Germinal center (tissue), 1 donor: ENCODE measurements at places on chromosomes 6 and 20.

- DNase-seq: no peak
Observed at GRCh38 chr6:105849746-105850145, 236.4 kb upstream of the PRDM1 start.

DNA sequence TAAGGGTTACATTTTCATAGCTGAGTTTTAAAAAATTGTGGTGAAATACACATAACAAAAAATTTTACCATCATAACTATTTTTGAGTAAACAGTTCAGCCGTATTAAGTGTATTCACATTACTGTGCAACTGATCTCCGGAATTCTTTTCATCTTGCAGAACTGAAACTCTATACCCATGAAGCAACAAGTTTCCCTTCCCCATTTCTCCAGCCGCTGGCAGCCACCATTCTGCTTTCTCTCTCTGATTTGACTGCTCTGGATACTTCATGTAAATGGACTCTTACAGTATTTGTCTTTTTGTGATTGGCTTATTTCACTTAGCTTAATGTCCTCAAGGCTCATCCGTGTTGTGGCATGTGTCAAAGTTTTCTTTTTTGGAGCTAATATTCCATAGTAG is 341.6 kb downstream of the QKI start:
- peak; percentile 58 for DNase-seq

- DNase-seq: no peak
Observed at GRCh38 chr6:355373-356208, 36.0 kb upstream of the IRF4 start.

- DNase-seq: no peak
Observed at GRCh38 chr20:23451956-23452487, 654 bp downstream of the CST11 start.

- DNase-seq: no peak
Observed at GRCh38 chr6:111892431-111892830, 19.2 kb upstream of the FYN start.

DNA sequence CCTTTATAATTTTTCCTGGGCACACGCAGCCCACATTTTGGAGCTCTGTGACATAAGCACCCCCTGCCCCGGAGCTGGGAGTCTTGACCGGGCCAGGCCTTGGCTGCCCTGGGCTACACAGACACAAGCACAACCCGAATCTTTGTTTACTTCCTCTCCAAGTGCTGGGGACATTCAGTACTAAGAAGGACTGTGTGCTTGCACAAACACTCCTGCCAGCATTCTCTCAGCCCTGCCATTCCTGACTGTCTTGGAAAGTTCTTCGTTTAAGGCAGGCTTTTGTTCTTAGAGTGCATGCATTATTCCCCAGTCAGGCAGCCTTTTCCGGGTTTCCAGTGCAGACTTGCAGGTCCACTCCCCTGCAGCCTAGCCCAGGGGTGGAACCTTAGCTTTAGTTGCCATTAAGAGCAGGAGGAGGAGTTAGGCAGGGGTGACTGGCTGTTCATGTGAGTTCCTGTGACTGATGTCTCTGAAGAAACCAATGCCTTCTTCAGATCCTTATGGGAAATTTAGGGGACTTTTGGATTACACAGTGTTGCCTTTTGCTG is 28.6 kb downstream of the FOXO3 start:
- no peak for DNase-seq

GRCh38 chr20:63703471-63703975 is 4.3 kb downstream of the ARFRP1 start:
- DNase-seq: no peak

DNA sequence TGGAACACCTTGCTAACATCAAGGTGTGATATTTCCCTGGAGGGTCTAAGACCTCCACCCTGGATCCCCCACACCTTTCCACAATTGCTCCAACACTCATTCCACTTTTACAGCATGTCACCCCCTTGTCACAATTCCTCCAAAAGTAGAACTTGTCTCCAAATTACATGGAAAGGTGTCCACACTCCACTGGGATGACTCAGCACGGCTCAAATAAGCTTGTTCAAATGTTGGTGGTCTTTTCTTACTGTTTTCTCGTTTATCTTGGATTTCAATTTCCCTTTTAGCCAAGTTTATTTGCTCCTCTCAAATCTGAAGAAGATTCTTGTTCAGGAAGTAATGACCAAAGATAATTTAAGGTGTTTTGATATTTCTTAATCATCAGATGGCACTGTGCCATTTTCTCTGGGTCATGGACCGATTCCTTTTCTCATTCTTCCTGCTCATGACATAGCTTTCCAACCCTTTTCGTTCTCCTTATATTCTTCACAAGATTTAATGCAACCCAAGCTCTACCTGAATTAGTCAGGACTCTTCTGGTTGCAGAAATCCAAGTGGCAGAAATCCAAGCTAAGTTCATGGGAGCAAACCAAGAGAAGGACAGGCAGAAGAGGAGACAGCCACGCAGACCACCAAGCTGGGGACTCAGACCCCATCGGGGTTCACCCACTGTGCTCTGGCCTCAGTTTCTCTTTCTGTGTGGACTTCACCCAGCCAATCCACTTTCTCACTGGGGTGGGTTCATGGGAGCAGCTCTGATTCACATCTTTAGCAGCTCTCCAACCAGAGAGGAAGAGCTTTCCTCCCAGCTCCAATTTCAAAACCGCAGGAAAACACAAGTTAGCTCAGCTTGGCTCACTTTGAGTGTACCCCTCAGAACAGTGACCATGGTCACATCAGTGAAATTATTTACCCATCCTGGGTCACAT is 110.5 kb upstream of the CDYL start:
- DNase-seq: no peak

- DNase-seq: no peak
Observed at GRCh38 chr6:1153696-1154245, 158.1 kb upstream of the FOXQ1 start.

- no peak for DNase-seq
Observed at GRCh38 chr20:13656721-13657368, 18.1 kb upstream of the TASP1 start.

- no peak for DNase-seq
Observed at GRCh38 chr6:14430218-14430617, 312.6 kb downstream of the CD83 start.

- DNase-seq: no peak
Observed at GRCh38 chr20:58307270-58307669, 2.2 kb upstream of the RAB22A start.

DNA sequence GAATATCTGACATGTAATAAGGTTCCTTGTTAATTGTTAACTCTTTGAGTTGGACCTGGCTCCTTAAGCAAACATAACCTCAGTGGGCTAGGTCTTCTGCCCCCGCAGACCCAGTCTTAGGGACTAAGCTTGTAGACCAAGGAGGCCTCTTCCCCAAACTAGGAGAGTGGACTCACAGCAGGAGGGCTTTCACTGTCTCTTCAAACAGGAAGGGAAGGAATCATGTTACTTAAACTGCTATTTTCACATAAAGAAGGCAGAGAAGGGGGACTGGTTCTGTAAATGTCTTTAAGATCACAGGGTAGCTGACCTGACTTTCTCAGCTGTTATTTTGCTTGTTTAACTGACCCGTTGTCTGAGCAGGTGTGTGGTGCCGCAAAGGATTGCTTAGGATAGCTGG is 34.9 kb upstream of the PRDM1 start:
- no peak for DNase-seq

- no peak for DNase-seq
Observed at GRCh38 chr6:134046054-134046453, 6.4 kb downstream of the SLC2A12 start.

DNA sequence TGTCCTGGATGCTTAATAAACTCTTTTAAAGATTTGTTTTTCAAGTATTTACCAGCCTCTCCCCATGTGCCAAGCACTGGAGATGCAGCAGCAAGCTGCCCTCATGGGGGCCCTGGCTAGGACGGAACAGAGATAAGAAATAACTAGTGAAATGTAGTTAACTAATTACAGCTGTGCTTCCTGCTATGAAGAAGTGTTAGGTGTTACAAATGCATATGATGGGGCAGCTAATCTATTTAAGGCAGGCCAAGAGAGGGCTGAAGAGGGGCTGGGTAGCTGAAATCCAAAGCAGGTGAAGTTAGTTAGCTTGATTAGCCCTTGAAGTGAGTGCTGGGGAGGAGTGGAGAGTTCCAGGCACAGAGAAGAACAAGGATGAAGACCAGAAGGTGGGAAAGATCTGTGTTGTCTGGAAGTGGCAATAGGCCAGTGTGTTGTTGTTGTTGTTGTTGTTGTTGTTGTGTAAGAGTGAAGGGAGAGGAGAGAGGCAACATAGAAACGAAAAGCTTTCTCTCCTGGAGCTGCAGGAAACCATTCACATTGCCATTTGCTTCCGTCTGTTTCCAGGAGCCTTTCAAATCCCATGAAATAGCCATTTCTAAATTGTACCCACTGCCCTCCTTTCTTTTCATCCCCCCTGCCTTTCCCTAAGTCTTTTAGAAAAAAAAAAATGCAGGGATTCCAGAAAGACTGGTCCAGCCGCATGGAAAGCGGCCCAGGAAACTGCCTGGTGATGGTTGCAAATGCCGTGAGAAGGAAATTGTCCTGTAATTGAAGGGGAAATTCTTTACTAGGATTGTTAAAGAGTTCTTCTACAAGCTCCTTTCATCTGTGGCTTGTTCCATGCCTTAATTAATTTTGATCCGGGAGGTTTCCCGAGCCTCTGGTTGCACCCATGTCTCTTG is 119.6 kb downstream of the TFAP2C start:
- DNase-seq: no peak

- DNase-seq: no peak
Observed at GRCh38 chr6:87282743-87283142, 39.6 kb upstream of the SMIM8 start.

- no peak for DNase-seq
Observed at GRCh38 chr6:139316622-139317317, 25.0 kb upstream of the TXLNB start.

DNA sequence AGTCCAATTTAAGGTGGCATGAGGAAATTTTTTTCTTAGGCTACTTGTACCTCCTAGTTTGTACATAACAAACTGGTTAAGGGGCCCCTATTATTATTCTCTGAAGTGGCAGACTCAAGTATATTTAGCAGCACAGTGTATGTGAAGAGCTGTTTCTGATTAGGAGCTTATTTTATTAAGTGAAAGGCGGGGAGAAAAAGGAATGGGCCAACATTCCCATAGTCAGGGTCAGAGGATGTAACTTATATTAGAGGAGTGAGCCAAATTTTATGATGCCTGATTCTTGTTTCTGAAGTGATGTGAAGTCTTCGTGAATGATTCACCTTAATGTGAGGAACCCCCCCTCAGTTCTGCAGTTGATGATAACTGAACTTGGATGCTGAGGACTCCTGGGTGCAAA is 2.8 kb downstream of the HECA start:
- no peak for DNase-seq

- DNase-seq: no peak
Observed at GRCh38 chr6:14452567-14453527, 335.3 kb downstream of the CD83 start.

GRCh38 chr6:14720411-14721102 is 525.3 kb upstream of the JARID2 start:
- DNase-seq: no peak

- DNase-seq: no peak
Observed at GRCh38 chr20:20806121-20807095, 94.0 kb upstream of the RALGAPA2 start.
